ENCODE measurements at places on chromosomes 3 and 15.

DNA sequence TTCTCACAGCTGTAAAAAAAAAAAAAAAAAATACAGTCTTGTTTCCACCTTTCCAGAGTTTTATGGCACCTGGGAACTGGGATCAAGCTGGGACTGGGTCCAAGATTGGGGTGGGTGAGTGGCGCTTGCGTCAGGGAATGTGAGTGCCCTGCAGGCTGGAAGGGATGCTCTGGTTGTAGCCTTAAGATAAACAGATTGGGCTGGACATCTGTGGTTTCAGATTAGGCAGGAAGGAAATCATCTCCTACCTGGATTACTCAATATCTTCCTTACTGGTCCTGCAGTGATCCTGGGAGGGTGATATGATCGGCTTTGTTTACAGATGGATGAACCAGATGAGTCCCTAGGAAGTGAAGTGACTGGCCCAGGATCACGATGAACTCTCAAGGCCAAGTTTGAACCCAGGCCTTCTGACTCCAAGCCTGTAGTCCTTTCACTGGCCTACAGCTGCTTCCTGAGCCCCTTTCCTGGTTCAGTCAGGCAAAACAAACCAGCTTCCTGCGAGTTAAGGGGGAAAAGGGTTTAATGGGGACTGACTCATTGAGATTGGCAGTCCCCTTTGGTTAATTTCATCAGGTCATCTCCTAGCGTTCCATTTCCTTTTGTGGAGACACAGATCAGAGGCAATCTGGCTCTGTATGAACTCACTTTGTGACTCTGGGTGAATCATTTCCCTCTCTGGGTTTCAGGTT lies 179.8 kb downstream of the THSD4 start:
- no peak for DNase-seq

DNA sequence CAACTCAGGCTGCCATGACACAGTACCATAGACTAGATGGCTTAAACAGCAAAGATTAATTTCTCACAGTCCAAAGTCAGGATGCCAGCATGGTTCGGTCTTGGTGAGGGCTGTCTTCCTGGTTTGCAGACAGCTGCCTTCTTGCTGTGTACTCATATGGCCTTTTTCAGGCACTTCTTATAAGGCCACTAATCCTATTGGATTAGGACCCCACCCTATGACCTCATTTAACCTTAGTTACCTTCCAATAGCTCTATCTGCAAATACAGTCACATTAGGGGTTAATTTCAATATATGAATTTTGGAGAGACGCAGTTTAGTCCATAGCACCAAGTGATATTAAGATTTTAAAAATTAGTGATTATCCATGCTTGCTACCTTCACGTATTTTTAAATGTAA lies 297.8 kb downstream of the WDR72 start:
- DNase-seq: no peak

DNA sequence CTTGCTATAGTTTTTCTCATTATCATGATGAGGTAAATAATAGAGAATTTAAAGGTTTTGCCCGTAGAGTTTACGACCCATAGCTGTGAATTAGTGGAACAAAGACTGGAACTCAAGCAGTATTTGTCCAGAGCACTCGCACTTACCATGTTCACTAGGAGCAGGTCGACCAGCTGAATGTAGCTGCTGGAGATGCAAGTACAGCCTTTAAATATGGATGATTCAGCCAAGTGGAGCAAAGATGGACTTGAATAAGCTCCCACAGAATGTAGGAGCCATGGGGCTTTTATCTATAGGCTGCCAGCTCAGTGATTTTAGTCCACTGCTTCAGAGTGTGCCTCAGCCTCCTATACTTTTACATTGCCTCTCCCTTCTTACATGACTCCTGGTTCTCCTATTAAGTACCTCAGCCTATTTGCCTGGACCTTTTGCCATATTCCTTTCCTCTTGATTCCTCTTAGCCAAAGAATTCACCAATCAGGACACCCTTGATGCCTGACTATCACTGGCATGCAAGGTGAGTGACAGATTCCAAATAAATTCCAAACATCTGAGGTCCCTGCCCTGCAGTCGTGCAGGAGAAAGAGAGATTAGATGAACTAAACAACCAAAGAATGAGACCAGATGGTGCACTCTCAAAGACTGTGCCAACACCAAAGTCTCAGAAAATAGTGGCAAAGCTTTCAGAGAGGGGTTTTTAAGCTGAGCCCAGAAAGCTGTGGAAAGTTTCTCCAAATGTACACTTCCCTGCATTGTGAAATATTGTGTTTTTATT lies 3.9 kb downstream of the MKRN3 start:
- no peak for DNase-seq

- DNase-seq: no peak
Measured at GRCh38 chr3:40923651-40924050, 275.7 kb upstream of the CTNNB1 start.

- DNase-seq: no peak
Measured at GRCh38 chr3:48208076-48208475, 15.2 kb upstream of the CAMP start.

GRCh38 chr3:192864941-192865340 lies 52.7 kb downstream of the MB21D2 start:
- DNase-seq: peak; percentile 82

GRCh38 chr15:73386886-73387506 lies 18.2 kb upstream of the HCN4 start:
- no peak for DNase-seq

DNA sequence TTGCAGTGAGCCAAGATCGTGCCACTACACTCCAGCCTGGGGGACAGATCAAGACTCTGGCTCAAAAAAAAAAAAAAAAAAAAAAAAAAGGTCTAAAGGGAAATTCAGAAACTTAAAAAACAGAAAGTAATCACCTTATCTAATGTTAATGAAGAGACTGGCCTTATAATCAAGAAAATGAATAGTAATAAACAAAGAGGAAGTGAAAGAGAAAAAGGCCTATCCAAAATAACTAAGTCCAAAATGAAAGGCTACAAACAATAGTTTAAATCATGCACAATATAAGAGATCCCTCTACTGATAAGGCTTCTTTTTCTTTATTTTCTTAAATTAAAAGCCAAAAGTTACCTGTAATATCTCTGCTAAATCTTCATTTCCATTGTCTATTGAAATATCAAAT lies 37.1 kb upstream of the HDC start:
- no peak for DNase-seq

DNA sequence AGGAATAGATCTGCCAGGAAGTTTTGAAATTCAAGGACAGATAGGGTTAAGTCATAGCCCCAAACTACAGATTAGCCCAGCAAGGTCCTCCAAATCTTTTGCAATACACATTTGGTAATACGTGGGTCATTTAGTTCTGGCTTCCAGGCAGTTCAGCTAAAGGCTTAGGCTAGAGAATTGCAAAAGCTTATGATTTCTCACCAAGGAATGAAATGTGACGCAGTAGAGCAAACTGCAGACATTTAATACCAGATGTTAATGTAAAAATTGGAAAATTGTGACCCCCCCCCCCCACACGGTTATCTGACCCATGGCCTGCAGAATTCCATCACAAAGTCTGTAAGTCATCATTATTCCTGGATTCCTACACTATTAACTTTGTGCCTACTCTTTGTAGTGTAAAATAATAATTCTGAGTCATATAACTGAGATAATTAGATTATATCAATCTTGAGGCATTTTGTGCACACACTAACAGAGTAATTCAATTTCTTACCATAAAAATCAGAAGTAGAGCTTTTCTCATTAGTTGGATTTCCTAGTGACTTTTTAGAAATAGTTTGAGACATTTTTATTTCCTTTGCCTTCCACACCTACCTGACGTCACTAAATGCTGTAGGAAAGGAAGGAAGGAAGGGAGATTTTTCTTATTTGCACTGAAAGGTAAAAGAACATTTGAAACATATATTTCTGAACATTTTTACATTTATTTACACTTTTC lies 235.2 kb downstream of the DTWD1 start:
- no peak for DNase-seq

GRCh38 chr3:52783211-52783555 lies 5.8 kb downstream of the ITIH1 start:
- DNase-seq: no peak

DNA sequence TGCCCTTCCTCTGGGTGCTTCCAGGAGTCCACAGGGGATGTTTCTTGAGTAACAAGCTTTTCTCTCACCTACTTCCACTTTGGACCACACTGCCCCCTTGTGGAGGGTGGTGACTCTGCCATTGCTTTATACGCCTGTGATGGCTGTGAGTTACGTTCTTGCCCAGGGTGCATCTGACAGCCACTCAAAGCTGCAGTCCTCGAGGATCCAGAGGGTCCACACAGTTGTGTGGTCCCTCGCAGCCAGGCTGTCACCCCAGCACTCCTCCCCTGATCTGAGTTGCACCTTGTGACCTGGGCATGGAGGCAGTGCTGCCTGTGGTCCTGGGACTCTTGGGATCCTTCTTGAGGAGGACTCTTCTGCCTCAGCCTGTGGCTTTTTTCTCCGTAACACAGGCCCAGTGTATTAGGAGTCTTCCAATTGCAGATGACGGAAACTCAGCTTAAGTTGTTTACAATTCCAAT lies 23.4 kb downstream of the FOXL2 start:
- peak; percentile 76 for DNase-seq

DNA sequence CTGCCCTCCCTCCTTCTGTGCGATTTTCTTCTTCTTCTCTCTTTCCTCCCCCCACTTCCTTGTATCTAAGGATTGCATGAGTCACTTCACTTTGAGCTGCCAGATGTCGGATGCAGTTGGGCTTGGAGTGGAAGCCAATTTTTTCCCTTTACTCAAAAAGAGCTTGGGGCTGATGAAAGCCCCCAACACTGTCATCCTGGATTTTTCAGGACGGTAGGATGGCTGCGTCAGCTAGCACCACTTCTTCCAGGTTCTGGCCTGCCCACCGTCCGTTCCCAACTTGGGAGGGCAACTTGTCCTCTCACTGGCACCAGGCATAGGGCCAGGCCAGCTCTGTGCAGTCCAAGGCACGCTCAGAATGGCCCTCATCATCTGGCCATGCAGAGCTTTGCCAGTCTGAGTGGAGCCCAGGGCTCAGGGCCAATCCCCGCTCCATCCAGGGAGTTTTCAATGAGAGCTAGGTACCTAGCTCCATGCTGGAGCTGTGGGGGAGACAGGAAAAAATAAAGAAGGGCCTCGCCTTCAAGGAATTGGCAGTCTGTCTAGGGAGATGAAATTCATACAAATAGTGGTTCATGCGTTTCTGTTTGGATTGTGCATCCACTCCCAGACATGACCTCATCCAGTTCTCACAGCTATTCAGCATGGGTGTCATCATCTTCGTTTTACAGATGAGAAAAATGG lies 47.7 kb upstream of the INSYN1 start:
- peak; percentile 74 for DNase-seq

- DNase-seq: no peak
Measured at GRCh38 chr3:94106268-94106667, 43.4 kb downstream of the NSUN3 start.

- DNase-seq: no peak
Measured at GRCh38 chr3:173301647-173302046, 95.9 kb upstream of the NLGN1 start.

DNA sequence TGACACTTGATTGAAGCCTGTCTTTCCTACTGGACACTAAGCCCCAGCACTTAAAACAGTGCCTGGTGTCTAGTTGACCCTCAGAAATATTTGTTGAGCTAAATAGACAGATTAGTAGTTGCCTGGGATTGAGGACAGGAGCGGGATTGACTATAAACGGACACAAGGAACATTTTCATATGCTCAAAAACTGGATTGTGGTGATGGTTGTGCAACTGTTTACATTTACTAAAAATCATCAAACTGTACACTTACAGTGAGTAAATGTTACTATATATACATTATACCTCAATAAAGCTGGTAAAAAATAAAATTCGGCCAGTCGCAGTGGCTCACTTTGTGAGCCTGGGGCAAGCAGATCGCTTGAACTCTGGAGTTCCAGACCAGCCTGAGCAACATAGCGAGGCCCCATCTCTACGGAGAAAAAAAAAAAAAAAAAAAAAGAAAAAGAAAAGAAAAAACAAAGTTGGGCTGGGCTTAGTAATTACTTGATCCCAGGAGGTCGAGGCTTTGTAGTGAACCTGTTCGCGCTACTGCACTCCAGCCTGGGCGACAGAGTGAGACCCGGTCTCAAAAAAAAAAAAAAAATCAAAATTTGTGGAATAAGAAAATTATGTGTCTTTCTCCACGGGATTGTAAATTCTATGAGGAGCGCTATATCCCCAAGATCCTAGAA lies 632 bp upstream of the IDH3A start:
- DNase-seq: no peak

DNA sequence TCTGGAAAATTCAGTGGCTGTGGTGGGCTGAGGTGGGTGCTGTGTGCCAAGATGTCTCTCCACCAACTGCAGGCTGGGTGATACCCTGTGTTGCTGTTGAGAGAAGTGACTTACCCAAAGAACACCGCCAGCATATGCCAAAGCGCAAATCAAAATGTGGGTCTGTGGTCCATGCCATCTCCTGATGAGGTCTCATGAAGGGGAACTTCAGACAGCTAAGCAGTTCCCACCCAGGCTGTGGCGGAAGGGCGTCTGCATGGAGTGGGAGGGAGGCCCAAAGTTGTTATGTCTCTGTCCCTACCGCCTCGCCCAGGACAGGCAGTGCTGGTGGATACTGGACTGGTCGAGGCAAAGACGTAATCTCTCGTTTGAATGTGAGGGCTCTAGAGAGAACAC lies 70.9 kb upstream of the PLXNA1 start:
- no peak for DNase-seq

GRCh38 chr3:105533960-105534359 lies 167.3 kb downstream of the ALCAM start:
- DNase-seq: no peak

GRCh38 chr3:192106543-192106942 lies 620.8 kb downstream of the FGF12 start:
- no peak for DNase-seq

DNA sequence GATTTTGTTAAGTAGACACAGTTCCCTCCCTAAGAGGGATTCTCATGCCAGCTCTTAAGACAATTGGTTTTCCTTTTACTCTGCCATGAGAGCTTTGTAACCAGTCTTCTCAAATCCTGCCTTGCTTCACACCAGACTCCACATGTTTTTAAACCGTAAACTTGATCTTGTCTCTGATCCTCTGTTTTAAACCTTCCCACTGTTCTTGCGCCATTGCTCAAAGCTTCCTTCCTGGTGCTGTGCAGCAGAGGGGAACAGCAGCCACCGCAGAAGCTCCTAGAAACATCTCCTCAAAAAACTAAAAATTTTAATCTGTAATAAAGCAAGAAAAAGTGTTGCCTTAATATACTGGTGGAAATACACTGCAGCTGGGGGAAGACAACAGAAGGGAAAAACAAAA lies 154.5 kb upstream of the SATB1 start:
- no peak for DNase-seq

GRCh38 chr3:150069154-150069527 lies 98.4 kb upstream of the PFN2 start:
- no peak for DNase-seq

DNA sequence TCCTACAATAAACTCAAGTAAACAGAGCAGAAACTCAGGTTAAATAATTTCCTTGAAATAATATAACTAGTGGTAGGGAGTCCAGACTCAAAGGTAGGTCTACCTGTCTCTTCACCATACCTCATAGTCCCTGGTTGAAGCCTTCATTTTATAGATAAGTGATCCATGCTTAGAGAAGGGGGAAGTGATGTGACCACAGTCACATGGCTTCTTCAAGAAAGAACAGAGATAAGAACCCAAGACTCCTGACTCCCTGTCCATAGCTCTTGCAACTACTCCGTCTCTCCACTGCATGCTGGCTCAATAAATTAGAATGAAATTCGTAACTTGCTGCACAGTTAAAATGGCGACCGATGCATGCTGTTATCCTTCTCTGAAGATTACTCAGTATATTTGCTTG lies 11.0 kb upstream of the C15orf61 start:
- no peak for DNase-seq

- no peak for DNase-seq
Measured at GRCh38 chr3:14347110-14347509, 55.3 kb upstream of the SLC6A6 start.

Measured in posterior cingulate gyrus (tissue), 11 donors.